ENCODE measurements at places on chromosomes 1 and 21. TPM values are rescaled to one million over a fixed set of nuclear protein-coding genes. Genes with fewer than 3 reads are reported as not detected.

DNA sequence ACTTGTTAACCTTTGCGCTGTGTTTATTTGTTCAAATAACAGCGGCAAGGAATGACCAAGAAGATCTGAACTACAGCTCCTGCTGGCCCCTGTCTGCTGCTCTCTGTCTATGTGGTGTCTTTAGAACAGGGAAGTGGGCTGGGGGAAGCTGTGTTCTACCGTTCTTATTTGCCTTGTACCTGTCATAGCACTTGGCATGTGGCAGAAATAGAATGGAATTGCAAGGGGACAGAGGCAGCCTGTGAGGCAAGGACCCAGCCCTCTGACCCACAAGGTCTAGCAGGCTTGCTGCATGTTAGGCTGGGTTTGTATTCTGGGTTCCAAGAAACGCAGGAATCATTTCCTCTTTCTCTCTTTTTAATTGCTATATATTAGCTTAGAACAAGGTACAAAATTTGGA lies 20.7 kb downstream of the HMGCS2 start:
- H3K36me3 ChIP-seq: no peaks in the 10 kb centered on the region
- DNase-seq: no peak
- H3K27me3 ChIP-seq: no peaks in the 10 kb centered on the region
- H3K4me3 ChIP-seq: no peak overlapping the region
- no peaks in the 10 kb centered on the region for H3K4me1 ChIP-seq

- peak overlapping the region; percentile 94 for H3K4me3 ChIP-seq
- peaks cover 7% of the 10 kb centered on the region for H3K4me1 ChIP-seq
- no peaks in the 10 kb centered on the region for H3K27me3 ChIP-seq
- H3K36me3 ChIP-seq: no peaks in the 10 kb centered on the region
- no peak for DNase-seq
Measured at GRCh38 chr1:92298213-92298572, 594 bp downstream of the GLMN start.

DNA sequence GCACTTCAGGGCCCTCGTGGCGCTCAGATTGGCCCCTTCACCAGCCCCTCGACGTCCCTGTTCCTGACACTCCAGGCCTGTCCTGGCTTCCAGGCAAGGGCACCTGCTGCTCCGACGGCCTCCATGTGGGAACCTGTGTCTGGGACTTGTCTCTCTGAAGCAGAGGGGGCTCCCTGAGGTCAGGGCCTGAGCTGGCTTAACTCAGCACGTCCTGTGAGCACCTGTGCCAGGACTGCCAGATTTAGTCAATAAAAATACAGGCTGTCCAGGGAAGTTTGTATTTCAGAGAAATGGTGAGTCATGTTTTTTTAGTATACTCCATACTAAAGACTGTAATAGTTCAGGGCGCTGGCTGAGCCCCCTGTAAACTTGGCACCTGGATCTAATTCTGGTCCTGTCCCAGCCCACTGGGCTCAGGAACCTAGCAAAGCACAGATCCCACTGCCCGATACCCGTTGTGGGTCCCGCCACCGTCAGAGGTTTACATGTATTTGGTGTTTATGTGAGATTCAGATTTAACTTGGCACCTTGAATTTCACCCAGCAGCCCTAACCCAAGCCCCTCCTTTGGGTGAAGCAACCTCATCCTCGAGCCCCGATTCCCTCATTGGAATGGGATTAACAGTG lies 109.9 kb upstream of the IFFO2 start:
- no peaks in the 10 kb centered on the region for H3K27me3 ChIP-seq
- no peak overlapping the region for H3K27ac ChIP-seq
- no peaks in the 10 kb centered on the region for H3K36me3 ChIP-seq

GRCh38 chr1:232196042-232196441 lies 433.9 kb downstream of the SIPA1L2 start:
- no peaks in the 10 kb centered on the region for H3K4me1 ChIP-seq
- no peaks in the 10 kb centered on the region for H3K27me3 ChIP-seq
- no peak overlapping the region for H3K27ac ChIP-seq

DNA sequence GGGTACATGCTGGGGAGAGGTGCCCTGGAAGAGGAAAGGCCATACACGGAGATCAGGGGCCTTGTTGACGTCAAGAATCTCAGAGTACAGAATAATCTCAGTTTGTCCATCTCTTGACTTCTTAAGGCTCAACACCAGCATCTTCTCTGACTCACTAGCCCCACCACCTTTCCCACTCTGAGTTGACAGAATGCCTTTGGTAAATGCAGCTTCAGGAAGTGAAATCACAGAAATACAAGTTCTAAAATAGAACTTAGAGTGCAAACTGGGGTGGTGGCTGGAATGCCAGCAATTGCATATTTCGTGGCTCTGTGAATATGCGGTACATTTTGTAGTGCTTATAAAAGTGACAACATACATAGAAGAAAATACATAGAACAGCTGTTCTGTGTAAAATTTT lies 1.6 kb downstream of the COG2 start:
- H3K4me3 ChIP-seq: peak overlapping the region; percentile 90
- no peaks in the 10 kb centered on the region for H3K36me3 ChIP-seq
- H3K4me1 ChIP-seq: peaks cover 27% of the 10 kb centered on the region
- H3K27me3 ChIP-seq: no peaks in the 10 kb centered on the region
- H3K27ac ChIP-seq: no peak overlapping the region
- DNase-seq: no peak

The KIF26B gene
- polyA plus RNA-seq: 0.03 TPM

The NBPF6 gene
- polyA plus RNA-seq: not detected

DNA sequence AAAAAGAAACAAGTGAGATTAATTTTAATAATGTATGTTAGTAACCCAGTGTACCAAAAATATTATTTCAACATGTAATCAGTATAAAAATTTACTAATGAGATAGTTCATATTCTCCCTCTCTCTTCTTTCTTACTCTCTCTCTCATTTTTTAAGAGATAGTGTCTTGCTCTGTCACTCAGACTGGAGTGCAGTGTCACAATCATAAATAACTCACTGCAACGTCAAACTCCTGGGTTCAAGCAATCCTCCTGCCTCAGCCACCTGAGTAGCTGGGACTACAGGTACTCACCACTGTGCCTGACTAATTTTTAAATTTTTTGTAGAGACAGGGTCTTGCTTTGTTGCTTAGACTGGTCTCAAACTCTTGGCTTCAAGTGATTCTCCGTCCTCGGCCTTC lies 123.9 kb downstream of the NRDC start:
- peaks cover 4% of the 10 kb centered on the region for H3K36me3 ChIP-seq
- no peak overlapping the region for H3K27ac ChIP-seq
- DNase-seq: no peak
- H3K27me3 ChIP-seq: no peaks in the 10 kb centered on the region

DNA sequence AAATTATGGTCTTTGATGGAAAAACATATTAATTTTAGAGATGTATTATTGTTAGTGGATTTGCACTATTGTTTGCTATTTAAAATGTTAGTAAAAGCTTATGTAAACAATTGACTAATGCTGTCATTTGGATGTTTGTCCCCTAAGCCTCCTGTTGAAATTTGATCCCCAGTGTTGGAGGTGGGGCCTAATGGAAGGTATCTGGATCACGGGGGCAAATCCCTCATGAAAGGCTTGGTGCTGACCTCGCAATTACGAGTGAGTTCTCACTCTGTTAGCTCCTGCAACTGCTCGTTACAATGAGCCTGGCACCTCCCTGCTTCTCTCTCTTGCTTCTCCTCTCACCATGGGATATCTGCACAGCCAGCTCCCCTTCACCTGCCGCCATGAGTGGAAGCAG lies 14.3 kb downstream of the TMEM35B start:
- H3K4me1 ChIP-seq: no peaks in the 10 kb centered on the region
- DNase-seq: no peak

- no peaks in the 10 kb centered on the region for H3K36me3 ChIP-seq
- DNase-seq: no peak
- no peaks in the 10 kb centered on the region for H3K4me1 ChIP-seq
- H3K27ac ChIP-seq: no peak overlapping the region
Measured at GRCh38 chr1:188425687-188426086, 1596.9 kb downstream of the PLA2G4A start.

GRCh38 chr1:201192261-201192788 lies 1.7 kb downstream of the IGFN1 start:
- H3K4me1 ChIP-seq: no peaks in the 10 kb centered on the region
- H3K27me3 ChIP-seq: no peaks in the 10 kb centered on the region
- no peaks in the 10 kb centered on the region for H3K36me3 ChIP-seq
- H3K27ac ChIP-seq: peak overlapping the region; percentile 86

- H3K36me3 ChIP-seq: no peaks in the 10 kb centered on the region
- no peak overlapping the region for H3K27ac ChIP-seq
- H3K4me1 ChIP-seq: no peaks in the 10 kb centered on the region
- no peak overlapping the region for H3K4me3 ChIP-seq
Measured at GRCh38 chr1:49728377-49728776, 295.4 kb downstream of the AGBL4 start.

DNA sequence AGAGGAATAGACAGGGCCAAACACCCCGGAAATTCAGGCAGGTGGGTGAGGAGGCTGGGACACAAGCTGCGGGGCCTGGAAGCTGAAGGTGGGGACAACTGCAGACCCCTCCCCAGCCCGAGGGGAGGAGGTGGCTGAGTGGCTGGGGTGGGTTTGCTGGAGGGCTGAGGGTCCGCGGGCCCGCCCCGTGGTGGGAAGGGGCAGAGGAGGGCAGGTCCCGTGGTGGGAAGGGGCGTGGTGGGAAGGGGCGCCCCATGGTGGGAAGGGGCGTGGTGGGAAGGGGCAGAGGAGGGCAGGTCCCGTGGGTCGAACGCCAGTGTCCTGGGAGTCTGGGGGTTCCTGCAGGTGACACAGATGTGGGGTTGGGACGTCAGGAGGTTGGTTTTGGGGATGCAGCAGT lies 24.3 kb upstream of the TTLL10 start:
- no peak overlapping the region for H3K4me3 ChIP-seq
- H3K27me3 ChIP-seq: peaks cover 18% of the 10 kb centered on the region
- H3K27ac ChIP-seq: no peak overlapping the region
- no peaks in the 10 kb centered on the region for H3K36me3 ChIP-seq
- no peaks in the 10 kb centered on the region for H3K4me1 ChIP-seq

The TMEM52 gene
- 114 TPM for polyA plus RNA-seq

DNA sequence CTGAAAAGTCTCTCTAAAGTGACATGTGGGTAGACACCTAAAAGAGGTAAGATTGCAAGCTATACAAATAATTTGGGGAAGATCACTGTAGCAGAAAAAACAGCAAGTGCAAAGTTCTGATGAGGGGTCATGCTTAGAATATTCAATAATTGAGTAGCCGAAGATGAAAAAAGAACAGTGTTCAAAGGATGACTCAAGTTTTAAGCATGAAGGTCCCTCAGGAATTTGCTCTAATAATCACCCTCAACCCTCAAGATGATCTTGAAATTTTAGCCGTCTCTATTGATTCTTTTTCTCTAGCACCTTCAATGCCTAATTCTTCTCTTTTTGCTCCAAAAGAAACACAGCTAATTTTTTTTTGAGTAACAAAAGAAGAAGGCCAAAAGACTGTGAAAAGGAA lies 190.6 kb upstream of the ZNHIT6 start:
- no peaks in the 10 kb centered on the region for H3K27me3 ChIP-seq
- H3K27ac ChIP-seq: no peak overlapping the region
- no peak for DNase-seq
- H3K4me1 ChIP-seq: no peaks in the 10 kb centered on the region

DNA sequence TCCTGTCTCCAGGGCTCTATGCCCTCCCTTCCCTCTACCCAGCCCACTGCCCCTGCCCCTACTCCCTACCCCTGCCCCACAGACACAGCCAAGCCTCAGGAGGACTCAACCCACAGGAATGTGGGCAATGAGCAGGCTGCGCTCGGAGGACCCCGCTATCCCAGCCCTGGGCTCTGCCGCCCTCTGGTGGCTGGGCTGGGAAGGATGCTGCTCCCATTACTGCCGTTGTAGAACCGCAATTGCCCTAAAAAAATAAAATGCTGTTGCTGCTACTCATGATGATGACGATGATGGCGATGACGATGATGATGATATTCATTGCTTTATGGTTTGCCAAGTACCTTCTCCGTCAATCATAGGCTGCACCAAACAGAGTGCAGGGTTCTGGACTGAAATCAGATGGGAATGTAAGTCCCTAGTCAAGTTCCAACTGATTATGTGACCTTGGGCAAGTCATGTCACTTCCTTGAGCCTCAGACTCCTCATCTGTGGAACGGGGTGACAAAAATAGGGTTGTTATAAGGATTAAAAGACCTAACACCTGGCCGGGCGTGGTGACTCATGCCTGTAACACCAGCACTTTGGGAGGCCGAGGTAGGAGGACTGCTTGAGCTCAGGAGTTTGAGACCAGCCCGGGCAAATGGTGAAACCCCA lies 24.6 kb downstream of the ARHGEF19 start:
- H3K27ac ChIP-seq: no peak overlapping the region
- H3K36me3 ChIP-seq: no peaks in the 10 kb centered on the region
- H3K27me3 ChIP-seq: peaks cover 10% of the 10 kb centered on the region
- H3K4me1 ChIP-seq: no peaks in the 10 kb centered on the region
- peak; percentile 81 for DNase-seq
- no peak overlapping the region for H3K4me3 ChIP-seq

- no peaks in the 10 kb centered on the region for H3K36me3 ChIP-seq
- DNase-seq: no peak
- no peaks in the 10 kb centered on the region for H3K27me3 ChIP-seq
- no peak overlapping the region for H3K27ac ChIP-seq
Measured at GRCh38 chr1:45381243-45381642, 41.0 kb upstream of the MUTYH start.

The CRNN gene
- polyA plus RNA-seq: 0.28 TPM

The CCDC181 gene
- 2.9 TPM for polyA plus RNA-seq

DNA sequence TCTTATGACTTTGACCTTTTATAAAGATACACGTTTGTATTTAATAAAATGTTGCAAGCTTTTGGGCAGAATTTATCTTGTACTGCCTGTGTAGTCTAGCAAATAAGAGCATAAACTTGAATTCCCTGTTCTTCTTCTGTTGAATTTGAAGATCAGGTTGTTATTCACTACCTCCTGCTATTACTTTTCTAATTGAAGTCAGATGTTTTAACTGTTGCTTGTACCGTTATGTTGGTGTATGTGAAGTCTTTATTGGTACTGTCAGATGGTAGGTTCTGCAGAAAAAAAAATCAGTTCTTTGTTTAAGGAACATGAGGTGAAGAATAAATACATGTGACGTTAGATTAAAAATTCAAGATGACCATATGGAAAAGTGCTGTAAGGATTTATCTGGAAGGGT lies 69.1 kb downstream of the DYRK1A start:
- no peaks in the 10 kb centered on the region for H3K27me3 ChIP-seq
- peaks cover 81% of the 10 kb centered on the region for H3K4me1 ChIP-seq
- peak overlapping the region; percentile 50 for H3K4me3 ChIP-seq
- no peak for DNase-seq

DNA sequence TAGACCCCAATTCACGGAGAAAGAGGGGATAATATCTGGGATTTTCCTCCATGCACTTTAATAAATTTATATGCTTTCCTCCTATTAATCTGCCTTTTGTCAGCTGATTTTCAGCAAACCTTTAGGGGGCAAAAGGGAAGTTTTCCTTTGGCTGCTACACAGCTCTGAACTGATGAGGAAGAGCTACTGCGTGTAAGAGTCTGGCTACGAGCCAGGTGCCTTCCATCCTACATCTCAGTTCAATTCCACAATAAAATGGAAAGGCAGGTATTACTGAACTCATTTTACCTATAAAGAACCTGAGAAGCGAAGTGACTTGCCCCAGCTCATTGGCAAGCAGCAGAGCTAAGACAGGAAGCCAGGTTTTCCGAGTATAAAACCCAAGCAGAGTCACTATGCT lies 28.3 kb upstream of the ZNF326 start:
- DNase-seq: no peak
- H3K27me3 ChIP-seq: no peaks in the 10 kb centered on the region
- no peaks in the 10 kb centered on the region for H3K4me1 ChIP-seq
- no peak overlapping the region for H3K27ac ChIP-seq

The MYOG gene
- 9.7 TPM for polyA plus RNA-seq

GRCh38 chr1:1309251-1310108 lies 1.1 kb downstream of the PUSL1 start:
- peaks cover 39% of the 10 kb centered on the region for H3K4me1 ChIP-seq
- DNase-seq: peak; percentile 56
- H3K4me3 ChIP-seq: peak overlapping the region; percentile 93
- H3K27me3 ChIP-seq: no peaks in the 10 kb centered on the region
- peak overlapping the region; percentile 97 for H3K27ac ChIP-seq

- peaks cover 3% of the 10 kb centered on the region for H3K36me3 ChIP-seq
- no peak overlapping the region for H3K27ac ChIP-seq
Measured at GRCh38 chr1:169872906-169873305, 20.8 kb downstream of the SCYL3 start.

The GNG12 gene
- polyA plus RNA-seq: 9.0 TPM

The TAS1R1 gene
- polyA plus RNA-seq: 0.16 TPM

All from psoas muscle (tissue), 8 donors.